ENCODE measurements at places on chromosomes 12 and 14.

GRCh38 chr14:22598896-22599244 is 770 bp downstream of the ABHD4 start:
- H3K27ac ChIP-seq: peak overlapping the region; percentile 38
- peaks cover 25% of the 10 kb centered on the region for H3K36me3 ChIP-seq
- H3K4me1 ChIP-seq: peaks cover 21% of the 10 kb centered on the region
- no peaks in the 10 kb centered on the region for H3K27me3 ChIP-seq

- DNase-seq: peak; percentile 49
- no peak overlapping the region for H3K4me3 ChIP-seq
- H3K27ac ChIP-seq: no peak overlapping the region
- H3K27me3 ChIP-seq: no peaks in the 10 kb centered on the region
Measured at GRCh38 chr14:101889898-101890297, 74.5 kb upstream of the DYNC1H1 start.

- DNase-seq: no peak
- no peaks in the 10 kb centered on the region for H3K36me3 ChIP-seq
- no peaks in the 10 kb centered on the region for H3K27me3 ChIP-seq
- no peak overlapping the region for H3K4me3 ChIP-seq
Measured at GRCh38 chr12:21828779-21829178, 54.3 kb upstream of the KCNJ8 start.

- H3K27me3 ChIP-seq: no peaks in the 10 kb centered on the region
- peaks cover 11% of the 10 kb centered on the region for H3K4me1 ChIP-seq
- H3K36me3 ChIP-seq: peaks cover 65% of the 10 kb centered on the region
- H3K27ac ChIP-seq: no peak overlapping the region
- H3K4me3 ChIP-seq: no peak overlapping the region
- no peak for DNase-seq
Measured at GRCh38 chr12:6863033-6863432, 4.3 kb upstream of the TPI1 start.

DNA sequence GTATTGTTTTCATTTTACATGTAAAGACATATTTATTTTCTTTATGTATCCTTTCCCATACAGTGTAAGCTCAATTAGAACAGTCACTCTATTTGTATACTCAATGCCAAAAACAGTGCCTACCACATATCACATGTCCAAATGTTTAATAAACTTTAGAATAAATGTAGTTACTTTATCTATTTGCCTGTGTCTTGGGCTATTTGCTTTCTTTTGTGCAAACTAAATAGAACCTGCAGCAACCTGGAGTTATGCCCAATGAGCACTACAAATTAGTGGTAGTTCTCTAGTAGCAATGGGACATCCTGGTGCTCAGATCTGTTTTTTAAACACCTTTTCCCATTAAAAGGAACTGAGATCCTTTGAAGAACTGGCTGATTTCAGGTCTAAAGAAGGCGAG is 186.7 kb downstream of the PPFIA2 start:
- H3K27me3 ChIP-seq: no peaks in the 10 kb centered on the region
- no peaks in the 10 kb centered on the region for H3K36me3 ChIP-seq
- no peak overlapping the region for H3K4me3 ChIP-seq
- H3K27ac ChIP-seq: no peak overlapping the region
- DNase-seq: no peak

- H3K36me3 ChIP-seq: no peaks in the 10 kb centered on the region
- no peak overlapping the region for H3K4me3 ChIP-seq
- H3K27ac ChIP-seq: no peak overlapping the region
Measured at GRCh38 chr12:13405961-13406703, 209.6 kb downstream of the EMP1 start.

GRCh38 chr12:128570191-128571065 is 253.3 kb downstream of the SLC15A4 start:
- DNase-seq: no peak
- H3K27ac ChIP-seq: no peak overlapping the region
- no peaks in the 10 kb centered on the region for H3K4me1 ChIP-seq
- no peaks in the 10 kb centered on the region for H3K36me3 ChIP-seq
- H3K27me3 ChIP-seq: no peaks in the 10 kb centered on the region

GRCh38 chr12:84825149-84825548 is 87.5 kb downstream of the SLC6A15 start:
- no peaks in the 10 kb centered on the region for H3K27me3 ChIP-seq
- H3K36me3 ChIP-seq: no peaks in the 10 kb centered on the region
- no peak overlapping the region for H3K4me3 ChIP-seq
- no peaks in the 10 kb centered on the region for H3K4me1 ChIP-seq

DNA sequence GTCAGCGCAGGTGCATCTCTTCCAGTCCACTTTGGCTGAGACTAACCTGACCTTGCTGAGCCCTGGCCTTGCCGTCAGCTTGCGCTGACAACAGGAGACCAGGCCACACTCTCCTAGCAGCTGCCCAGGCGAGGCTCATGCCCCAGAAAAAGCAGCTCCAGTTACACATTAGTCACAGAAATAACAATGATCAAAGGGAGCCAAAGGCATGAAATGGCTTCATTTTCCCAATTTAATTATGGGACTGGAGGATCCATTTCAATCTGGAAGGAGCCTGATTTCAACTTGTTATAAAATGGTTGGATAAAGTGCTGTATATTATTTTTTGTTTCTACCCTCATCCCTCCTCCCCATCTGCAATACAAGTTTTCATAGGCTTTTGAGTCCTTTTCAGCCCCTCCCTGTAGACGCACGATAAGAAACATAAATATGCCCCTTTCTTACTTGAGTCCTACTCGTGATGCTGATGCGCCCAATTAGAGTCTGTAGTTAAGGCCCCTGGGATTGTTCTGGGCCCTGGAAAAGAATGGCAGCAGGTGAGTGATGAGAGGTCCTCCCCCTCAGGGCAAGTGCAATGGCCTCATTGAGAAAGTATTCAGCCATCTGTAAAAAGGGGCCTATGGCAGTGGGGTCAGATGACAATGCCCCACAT is 376.0 kb downstream of the C12orf75 start:
- DNase-seq: no peak
- H3K36me3 ChIP-seq: no peaks in the 10 kb centered on the region
- H3K4me3 ChIP-seq: no peak overlapping the region
- no peak overlapping the region for H3K27ac ChIP-seq

- no peak for DNase-seq
- H3K4me1 ChIP-seq: no peaks in the 10 kb centered on the region
Measured at GRCh38 chr12:105092336-105092735, 8.1 kb upstream of the ALDH1L2 start.
